Adrenal gland (tissue), 19 donors: ENCODE measurements at places on chromosomes 7 and 10. TPM values are rescaled to one million over a fixed set of nuclear protein-coding genes. Genes with fewer than 3 reads are reported as not detected.

PALD1 gene
- 7.6 TPM for polyA plus RNA-seq

CDC14C gene
- polyA plus RNA-seq: not detected

C10orf95 gene
- 0.24 TPM for polyA plus RNA-seq

DNA sequence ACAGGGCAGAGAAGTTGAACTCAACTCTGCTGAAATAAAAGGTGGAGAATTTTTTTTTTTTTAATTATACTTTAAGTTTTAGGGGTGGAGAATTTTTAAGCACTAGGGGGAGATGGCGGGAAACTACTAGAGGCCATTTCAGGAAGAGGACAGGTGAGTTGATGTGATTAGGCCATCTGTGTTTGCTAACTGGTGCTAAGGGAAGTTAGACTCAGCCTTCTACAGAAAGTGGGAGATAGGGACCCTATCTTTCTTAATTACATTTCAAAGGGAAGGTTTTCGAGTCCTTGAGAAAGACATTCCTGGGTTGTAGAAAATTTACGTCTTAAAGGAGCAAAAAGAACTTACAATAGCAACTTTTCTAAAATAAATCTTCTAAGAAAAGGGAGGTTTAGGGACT is 124.8 kb downstream of the LHFPL3 start:
- no peaks in the 10 kb centered on the region for H3K27me3 ChIP-seq
- no peak overlapping the region for H3K4me3 ChIP-seq
- H3K36me3 ChIP-seq: no peaks in the 10 kb centered on the region

- no peaks in the 10 kb centered on the region for H3K36me3 ChIP-seq
- DNase-seq: peak; percentile 89
- H3K27ac ChIP-seq: no peak overlapping the region
- no peak overlapping the region for H3K4me3 ChIP-seq
- H3K4me1 ChIP-seq: no peaks in the 10 kb centered on the region
Measured at GRCh38 chr7:55255496-55256445, 109.4 kb upstream of the LANCL2 start.

DNA sequence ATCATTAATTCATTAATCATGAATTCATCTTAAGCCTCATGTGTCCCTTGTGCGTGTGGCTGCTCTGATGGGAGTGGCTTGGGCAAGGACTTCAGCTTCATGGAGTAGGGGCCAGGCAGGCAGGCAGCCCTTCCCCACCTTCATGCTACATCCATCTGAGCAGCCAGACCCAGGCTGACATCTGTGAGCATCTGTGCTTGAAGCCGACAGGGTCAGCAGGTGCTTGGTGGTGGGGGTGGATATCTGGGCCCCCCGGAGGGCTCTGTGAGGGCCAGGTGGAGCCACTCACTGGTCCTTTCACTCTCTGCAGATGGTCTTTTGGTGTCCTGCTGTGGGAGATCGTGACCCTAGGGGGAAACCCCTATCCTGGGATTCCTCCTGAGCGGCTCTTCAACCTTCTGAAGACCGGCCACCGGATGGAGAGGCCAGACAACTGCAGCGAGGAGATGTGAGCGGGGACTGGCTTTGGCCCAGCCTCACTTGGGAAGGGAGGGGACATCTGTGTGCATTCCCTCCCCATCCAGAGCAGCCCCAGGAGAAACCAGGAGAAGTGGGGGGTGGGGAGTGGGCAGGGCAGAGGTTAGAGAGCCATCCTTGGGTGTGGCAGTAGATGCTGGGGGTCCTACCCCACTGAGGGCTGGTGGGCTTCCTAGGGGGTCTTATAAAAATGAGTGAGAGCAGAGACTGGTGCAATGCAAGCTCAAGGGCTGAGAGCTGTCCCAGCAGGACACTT is 14.7 kb upstream of the CSGALNACT2 start:
- H3K27ac ChIP-seq: no peak overlapping the region
- no peaks in the 10 kb centered on the region for H3K36me3 ChIP-seq
- H3K4me1 ChIP-seq: no peaks in the 10 kb centered on the region
- no peak for DNase-seq
- no peak overlapping the region for H3K4me3 ChIP-seq

- H3K27me3 ChIP-seq: no peaks in the 10 kb centered on the region
- peak overlapping the region; percentile 14 for H3K27ac ChIP-seq
- DNase-seq: no peak
- H3K4me3 ChIP-seq: no peak overlapping the region
- no peaks in the 10 kb centered on the region for H3K36me3 ChIP-seq
Measured at GRCh38 chr10:116783011-116783655, 40.8 kb upstream of the HSPA12A start.

DNA sequence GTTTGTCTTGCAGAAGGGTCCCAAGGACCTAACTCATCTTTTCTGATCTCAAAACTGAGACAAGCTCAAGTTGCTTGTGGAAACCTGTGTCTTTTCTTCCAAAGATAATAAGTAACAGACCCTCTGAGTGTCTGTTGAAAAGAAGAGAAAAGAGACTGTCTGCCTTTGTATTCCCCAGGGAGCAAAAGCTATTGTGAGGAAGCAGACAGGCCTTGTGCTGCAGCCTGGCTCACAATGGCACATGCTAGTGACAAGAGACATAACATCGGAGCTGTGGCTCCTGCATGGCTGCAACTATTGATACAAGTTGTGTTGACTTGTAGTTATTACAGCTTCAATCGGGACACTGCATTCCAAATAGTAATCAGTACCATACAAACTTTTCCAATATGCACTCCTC is 202.9 kb downstream of the DKK1 start:
- no peaks in the 10 kb centered on the region for H3K4me1 ChIP-seq
- H3K36me3 ChIP-seq: no peaks in the 10 kb centered on the region
- no peak for DNase-seq
- no peak overlapping the region for H3K4me3 ChIP-seq
- no peaks in the 10 kb centered on the region for H3K27me3 ChIP-seq

DNA sequence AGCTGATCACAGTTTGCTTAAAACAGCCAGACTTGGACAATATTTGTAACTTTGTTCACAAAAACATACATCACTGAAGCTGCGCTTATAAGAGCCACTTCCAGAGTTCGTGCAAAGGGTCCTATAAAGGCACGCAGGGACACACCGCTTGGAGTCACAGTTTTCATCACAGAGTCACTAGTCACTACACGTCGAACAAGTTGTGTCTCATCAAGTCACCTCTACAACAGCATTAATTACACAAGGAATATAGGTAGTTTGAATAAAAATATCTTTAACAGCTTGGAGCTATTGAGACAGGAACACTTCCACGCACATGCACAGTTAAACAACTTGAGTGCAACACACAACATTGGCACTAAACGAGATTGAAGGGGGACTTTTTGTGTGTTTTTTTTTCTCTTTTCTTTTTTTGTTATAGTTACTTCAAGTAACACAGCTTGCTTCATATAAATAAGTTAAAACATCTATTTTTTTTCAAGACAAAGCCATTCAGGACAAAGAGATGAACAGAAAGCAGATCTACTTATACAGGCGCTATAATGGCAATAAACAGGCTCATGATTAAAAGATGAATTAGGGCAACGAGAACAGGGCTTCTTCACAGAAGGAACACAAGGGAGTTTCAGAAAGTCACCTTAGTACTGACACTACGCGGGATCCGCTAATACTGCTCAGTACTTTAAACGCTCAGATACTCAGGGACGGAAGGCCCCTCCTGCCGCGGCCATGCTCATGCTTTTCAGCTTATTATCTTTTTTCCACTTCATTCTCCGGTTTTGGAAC is 2.2 kb downstream of the HOXA5 start:
- no peaks in the 10 kb centered on the region for H3K27me3 ChIP-seq
- H3K27ac ChIP-seq: peak overlapping the region; percentile 99
- H3K4me3 ChIP-seq: peak overlapping the region; percentile 91
- H3K36me3 ChIP-seq: peaks cover 12% of the 10 kb centered on the region

DNA sequence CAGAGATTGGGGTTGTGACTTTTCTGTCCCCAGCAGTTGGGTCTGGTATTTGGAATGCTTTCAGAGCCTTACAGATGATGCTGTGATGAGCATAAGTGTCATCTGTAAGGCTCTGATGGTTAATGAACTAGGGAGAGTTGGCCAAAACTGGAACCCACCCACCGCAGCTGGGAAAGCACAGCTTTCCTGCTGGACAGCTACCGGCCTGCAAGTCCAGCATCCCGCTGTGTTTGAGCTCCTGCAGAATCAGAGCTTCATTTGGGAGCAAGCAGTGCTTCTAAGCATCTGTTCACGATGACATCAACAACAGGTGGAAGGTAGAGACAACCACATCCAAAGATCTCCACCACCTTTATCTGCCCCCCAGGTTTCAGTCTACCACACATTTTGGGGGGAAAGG is 11.7 kb downstream of the UCN3 start:
- H3K4me1 ChIP-seq: no peaks in the 10 kb centered on the region
- H3K27me3 ChIP-seq: no peaks in the 10 kb centered on the region
- no peak overlapping the region for H3K27ac ChIP-seq
- H3K36me3 ChIP-seq: no peaks in the 10 kb centered on the region
- no peak overlapping the region for H3K4me3 ChIP-seq
- DNase-seq: no peak

DNA sequence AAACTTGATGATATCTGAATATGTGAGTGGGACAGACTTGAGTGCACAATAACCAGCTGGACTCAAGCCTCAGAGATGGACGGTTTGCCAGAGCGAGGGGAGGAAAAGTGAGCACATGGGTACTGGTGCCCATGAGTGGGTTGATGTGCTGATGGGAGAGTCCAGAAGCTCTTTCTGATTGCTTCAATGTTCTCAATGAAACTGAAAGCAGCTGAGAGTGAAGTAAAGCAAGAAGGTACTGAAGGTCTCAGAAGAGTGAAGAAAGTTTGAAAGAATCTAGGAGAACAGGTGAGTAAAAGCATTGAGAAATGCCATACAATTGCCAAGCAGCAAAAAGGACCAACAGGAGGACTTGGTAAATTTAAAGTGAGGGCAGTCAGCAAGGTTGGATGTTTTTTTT is 28.6 kb downstream of the CTTNBP2 start:
- no peaks in the 10 kb centered on the region for H3K36me3 ChIP-seq
- DNase-seq: no peak
- no peaks in the 10 kb centered on the region for H3K27me3 ChIP-seq
- no peak overlapping the region for H3K27ac ChIP-seq

- no peak for DNase-seq
- H3K36me3 ChIP-seq: no peaks in the 10 kb centered on the region
- H3K4me3 ChIP-seq: no peak overlapping the region
- H3K27ac ChIP-seq: peak overlapping the region; percentile 59
- H3K27me3 ChIP-seq: no peaks in the 10 kb centered on the region
Measured at GRCh38 chr7:92732316-92733036, 103.9 kb downstream of the CDK6 start.

- H3K36me3 ChIP-seq: no peaks in the 10 kb centered on the region
- no peaks in the 10 kb centered on the region for H3K4me1 ChIP-seq
- H3K27ac ChIP-seq: peak overlapping the region; percentile 19
- H3K27me3 ChIP-seq: no peaks in the 10 kb centered on the region
- DNase-seq: no peak
Measured at GRCh38 chr10:77989081-77989724, 40.1 kb downstream of the POLR3A start.

DNA sequence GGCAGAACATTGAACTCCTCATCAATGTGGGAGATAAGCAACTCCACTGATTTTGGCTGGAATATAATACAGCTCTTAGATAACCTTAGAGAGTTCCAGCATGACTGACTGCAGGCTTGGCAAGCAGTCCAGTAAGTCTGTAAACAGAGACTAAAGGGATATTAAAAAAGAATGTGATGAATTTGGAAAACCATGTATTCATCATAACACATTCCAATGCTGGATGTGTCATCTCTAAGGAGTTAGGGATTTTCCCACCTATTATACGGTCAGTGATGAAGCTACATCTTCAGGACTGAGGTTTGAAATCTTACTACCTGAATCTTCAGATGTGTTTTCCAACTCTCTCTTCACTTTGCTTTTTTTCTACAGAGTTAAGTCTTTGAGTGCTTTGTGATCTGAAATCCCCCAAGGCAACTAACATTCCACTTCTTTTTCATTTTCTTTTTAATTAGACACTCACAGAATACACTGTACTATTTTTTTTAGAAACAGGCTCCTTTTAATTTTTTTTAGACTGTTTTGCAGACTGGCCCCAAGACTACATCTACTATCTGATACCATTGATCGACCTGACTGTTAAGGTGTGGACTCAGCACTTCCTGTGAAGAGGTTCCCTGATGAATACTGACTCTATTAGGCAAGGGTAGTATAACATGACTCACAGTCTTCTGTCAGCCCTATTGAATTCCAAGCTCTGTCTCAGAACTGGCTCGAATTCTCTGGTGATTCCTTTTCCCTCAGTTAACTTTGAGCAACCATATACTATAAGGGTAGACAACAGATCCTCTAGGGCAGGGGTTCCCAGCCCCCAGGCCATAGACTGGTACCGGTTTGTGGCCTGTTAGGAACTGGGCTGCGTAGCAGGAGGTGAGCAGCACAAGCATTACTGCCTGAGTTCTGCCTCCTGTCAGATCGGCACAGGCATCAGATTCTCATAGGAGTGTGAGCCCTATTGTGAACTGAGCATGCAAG is 678.2 kb downstream of the GRM8 start:
- no peak overlapping the region for H3K4me3 ChIP-seq
- no peak for DNase-seq
- H3K27ac ChIP-seq: no peak overlapping the region
- no peaks in the 10 kb centered on the region for H3K36me3 ChIP-seq

DNA sequence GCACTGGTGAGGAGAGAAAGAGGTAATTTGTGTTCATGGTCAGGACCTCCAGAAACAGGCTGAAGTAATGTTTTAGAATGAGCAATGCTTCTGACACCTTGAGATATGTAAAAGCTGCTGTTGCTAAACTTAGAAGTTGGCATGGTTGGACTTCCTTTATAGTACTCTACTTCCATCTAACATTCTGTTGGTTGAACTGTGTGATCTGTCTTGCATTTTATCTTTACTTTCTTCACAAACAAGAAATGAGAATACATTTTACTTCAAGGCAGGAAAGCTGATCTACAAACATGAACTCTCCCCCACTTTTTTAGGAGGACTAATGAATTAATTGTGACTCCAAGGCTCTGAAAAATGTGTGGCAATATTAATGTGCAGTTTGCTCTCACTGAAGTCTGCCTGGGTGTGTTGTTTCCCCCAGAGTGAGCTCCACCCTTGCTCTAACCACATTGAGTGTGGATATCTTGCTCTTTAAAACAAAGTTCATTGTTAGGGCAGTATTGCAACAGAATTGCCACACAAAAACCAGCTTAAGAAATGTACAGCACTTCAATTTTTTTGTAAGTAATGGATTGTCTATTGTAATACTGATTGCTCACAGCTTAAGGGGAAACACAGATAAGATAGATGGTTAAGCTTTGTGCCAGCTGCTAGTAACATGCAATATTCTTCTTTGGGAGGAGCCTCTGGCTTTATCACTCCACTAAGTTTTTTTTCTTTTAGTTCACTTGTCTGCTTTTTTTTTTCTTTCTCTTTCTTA is 69.0 kb downstream of the ADD3 start:
- H3K27me3 ChIP-seq: no peaks in the 10 kb centered on the region
- peaks cover 50% of the 10 kb centered on the region for H3K4me1 ChIP-seq
- peak overlapping the region; percentile 76 for H3K27ac ChIP-seq
- DNase-seq: peak; percentile 62
